Activated CD4-positive, CD25-positive, alpha-beta regulatory T cell treated with anti-CD3 and anti-CD28 coated beads, Interleukin-2, amount 50 U/mL, for 16 hours (primary cell): ENCODE measurements at places on chromosomes 16 and 17.

DNA sequence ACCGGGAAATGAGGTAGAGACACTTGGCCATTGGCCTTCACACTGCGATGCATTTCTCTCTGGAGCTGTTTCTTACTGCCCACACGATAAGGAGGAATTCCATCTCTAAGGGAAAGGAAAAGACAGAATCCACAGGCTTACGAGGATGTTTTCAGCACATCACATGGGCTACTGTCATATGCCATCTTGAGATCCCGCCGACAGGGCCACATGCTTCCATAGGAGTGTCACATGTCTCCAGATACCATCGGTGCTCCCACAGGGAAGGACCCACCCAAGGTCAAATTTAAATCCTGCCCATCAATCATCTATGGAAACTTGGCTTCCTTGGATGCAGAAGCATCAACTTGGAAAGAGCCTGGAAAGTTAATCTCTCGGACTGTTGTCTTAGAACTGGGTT is 20.0 kb downstream of the AXIN2 start:
- no peak for DNase-seq

GRCh38 chr17:40415390-40415789 is 2.3 kb downstream of the TOP2A start:
- DNase-seq = no peak

- DNase-seq = no peak
Observed at GRCh38 chr17:44204441-44204882, 4.8 kb upstream of the ATXN7L3 start.

DNA sequence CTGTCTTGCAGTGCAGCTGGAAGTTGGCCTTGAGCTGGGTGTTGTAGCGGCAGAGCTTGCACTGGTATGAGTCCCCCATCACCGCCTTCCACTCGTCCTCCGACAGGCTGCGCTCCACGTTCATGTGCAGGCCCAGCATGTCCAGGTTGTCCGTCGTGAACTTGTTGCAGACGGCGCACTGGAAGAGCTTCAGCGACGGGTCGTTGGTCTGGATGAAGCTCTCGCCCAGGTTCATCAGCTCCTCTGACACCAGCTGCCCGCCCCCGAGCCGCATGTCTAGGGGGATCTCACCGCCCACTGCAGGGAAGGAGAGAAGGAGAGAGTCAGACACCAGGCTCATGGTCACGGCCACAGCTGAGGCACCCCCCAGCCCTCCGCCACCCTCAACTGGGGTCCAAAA is 97.3 kb downstream of the ZFHX3 start:
- no peak for DNase-seq

- DNase-seq = no peak
Observed at GRCh38 chr16:1331712-1332617, 1.5 kb upstream of the BAIAP3 start.

DNA sequence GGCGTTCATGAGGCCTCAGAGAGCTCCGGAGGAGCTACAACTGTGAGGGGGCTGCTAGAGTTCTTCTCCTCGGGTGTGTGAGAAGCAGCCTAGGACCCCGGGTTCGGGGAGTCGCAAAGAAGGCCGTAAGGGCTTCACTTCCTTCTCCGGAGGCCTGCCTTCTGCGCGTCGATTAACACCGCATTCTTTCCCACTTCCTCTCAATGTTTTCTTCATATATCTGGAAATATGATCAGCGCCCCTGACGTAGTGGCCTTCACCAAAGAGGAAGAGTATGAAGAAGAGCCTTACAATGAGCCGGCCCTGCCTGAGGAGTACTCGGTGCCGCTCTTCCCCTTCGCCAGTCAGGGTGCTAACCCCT is 449 bp downstream of the SMCR8 start:
- DNase-seq = no peak
